Panc1 (cell line): ENCODE measurements at places on chromosomes 2 and 18.

DNA sequence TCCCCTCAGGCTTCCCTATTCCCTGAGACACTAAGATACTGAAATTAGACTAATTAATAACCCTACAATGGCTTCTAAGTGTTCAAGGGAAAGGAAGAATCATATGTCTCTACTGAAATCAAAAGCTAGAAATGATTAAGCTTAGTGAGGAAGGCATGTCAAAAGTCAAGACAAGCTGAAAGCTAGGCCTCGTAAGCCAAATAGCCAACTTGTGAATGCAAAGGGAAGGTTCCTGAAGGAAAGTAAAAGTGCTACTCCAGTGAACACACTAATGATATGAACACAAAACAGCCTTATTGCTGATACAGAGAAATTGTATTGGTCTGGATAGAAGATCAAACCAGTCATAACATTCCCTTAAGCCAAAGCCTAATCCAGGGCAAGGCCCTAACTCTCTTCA is 10.0 kb downstream of the ZC3H8 start:
- no peak for DNase-seq

GRCh38 chr18:47975105-47975504 is 44.6 kb upstream of the SMAD2 start:
- DNase-seq = no peak

GRCh38 chr2:169808221-169808620 is 9.6 kb downstream of the SSB start:
- no peak for DNase-seq

- DNase-seq = no peak
Measured at GRCh38 chr2:59590798-59591197, 962.7 kb downstream of the BCL11A start.

GRCh38 chr2:69559442-69560146 is 83.9 kb downstream of the AAK1 start:
- peak; percentile 67 for DNase-seq

GRCh38 chr2:118371515-118371914 is 283.2 kb downstream of the INSIG2 start:
- no peak for DNase-seq

DNA sequence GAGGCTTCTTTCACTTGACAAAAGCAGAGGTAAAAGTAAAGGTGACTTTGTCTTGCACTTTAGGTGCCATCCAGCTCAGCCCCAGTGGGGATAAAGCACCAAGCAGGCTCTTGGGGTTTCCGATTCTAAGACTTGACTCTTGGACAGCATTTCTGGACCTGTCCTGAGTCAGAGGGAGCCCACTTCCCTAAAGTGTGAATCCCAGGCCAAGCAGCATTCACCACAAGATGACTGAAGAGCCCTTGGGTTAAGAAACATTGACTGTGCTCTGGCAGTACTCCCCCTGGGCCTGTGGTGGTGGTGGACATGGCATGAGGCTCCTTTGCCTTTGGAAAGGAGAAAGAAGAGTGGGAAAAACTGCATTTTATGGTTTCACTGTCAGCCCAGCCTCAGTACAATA is 638.0 kb upstream of the VRK2 start:
- no peak for DNase-seq

- DNase-seq = no peak
Measured at GRCh38 chr18:50706651-50707050, 113.2 kb downstream of the MRO start.

- no peak for DNase-seq
Measured at GRCh38 chr2:160507046-160507407, 13.4 kb upstream of the RBMS1 start.

- no peak for DNase-seq
Measured at GRCh38 chr18:50944245-50944932, 23.5 kb upstream of the ELAC1 start.

- DNase-seq = no peak
Measured at GRCh38 chr18:63472380-63472779, 4.4 kb upstream of the SERPINB5 start.

DNA sequence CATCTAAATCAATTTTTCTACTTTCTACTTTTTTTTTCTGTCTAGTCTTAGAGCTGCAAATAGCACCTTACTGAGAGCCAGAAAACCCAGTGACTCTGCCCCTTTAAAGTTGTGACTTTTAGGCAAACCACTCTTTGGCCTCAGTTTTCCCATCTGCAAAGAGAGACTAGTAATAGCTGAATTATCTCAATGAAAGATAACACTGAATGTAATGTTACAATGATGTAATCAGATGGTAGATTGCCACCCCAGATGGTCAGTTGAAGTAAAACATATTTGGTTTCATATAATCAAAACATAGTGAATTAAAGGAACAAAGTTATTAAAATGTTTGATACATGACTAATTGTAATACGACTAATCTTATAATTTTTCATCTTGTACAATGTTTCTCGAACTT is 5.0 kb upstream of the APCDD1 start:
- DNase-seq = no peak

DNA sequence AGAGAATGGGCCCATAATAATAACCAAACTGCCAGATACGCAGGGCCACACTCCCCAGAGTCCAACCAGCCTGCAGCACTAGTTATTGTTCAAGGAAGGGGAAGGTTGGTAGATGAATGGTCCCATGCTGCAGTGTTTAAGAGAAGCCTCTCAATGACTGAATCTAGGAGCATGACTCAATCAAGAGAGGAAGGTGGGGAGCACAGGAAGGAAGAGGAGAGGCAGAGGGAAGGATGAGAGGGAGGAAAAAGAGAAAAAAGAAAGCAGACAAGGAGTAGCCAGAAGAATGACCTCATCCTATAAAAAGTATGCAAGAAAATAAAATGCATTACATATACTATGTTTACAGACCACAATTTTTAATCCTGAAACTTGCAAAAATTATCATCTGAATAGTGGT is 174.5 kb downstream of the TCF4 start:
- DNase-seq = no peak

DNA sequence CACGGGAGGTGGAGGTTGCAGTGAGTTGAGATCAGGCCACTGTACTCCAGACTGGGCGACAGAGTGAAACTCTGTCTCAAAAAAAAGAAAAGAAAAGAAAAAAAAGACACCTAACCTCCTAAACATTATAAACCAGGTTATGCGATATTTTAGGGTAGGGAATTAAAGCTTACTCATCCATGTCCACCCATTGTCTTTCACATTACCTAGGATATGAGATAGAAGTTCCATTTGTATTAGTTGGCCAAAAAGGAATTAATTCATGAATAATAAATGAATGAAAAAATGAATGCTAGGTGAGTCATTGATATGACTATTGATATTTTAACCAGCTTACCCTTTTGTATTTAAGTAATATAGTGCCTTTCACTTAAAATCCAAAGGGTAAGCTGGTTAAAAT is 132.9 kb downstream of the FAM161A start:
- no peak for DNase-seq

- DNase-seq = no peak
Measured at GRCh38 chr2:14516844-14517243, 115.7 kb upstream of the LRATD1 start.

DNA sequence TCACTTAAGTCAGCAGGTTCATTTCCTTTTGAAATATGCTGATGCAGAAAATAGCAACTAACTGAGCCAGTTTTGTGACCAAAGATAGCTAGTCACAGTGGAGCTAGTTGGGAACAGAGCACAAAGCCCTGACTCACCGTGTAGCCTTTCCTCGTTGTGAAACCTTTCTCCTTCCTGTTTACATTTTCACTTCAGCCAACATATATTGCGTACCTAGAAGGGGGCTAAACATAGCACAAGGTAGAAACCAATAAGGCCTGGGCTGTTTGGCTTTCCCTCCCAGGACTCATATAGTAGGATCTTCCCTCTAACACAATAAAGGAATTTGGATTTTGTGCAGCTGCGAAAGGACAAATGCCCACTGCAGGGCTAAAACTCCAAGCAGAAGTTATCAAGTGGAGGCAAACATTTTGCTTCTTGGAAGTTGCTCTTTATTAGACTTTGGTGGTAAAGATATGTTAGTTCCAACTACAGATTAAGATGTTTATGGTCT is 24.5 kb upstream of the LPIN2 start:
- DNase-seq = peak; percentile 88

DNA sequence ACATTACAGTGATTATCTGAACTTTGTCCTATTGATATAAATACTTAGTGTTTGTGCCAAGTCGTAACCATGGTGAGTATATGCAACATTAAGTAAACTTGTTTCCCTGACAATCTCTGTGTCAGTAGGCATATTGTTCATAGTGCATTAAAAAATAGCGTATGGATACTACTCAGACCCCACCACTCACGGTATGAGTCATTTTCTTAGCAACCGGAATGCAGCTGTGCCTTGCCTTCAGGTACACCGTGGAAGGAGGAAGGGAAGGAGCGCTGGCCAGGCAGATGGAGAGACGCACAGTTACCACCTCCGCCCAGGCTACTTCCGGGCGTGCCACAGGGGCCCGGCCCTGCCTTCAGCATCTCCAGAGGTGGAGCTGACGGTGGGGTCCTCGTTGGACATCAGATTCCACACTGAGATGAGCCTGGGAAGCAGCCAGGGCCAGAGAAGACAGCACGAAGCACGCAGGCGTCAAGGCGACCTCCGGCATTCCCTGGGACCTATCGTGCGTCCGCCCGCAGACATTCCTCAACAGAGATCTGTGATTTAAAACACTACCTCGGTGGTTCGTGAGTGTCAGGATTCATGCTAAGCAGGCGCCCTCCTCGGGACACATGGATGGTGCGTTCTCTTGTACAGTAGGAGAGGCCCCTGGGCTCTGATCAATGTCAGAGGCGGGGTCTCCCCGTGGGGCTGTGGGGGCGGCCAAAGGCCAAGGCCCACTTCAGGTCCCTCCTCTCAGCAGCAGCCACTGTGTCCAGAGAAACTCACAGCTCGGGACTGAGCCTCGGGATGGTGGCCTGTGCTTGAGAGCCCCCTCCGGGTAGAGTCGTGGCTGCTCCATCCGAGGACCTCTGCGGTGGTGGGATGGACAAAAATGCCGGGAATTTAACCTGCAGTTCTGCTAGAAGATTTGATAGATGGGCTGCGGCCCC is 82.2 kb upstream of the HDAC4 start:
- DNase-seq = no peak

DNA sequence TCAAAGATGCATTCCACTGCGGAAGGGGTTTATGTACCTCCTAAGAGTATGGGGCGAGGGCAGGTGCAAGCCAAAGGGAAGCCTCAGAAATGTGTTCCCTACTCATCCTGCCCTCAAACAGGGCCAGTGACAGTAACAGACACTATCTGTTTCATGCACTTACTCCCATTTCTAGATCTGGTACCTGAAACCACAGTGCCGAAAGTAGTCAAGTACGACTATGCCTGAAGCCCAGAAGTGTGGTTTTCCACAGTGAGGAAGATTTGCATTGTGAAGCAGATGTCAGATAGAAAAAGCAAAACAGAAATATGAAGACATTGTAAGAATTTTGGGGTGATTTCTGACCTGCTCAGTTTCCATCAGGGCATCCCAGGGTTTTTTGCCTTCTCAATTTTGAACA is 748.7 kb downstream of the RNF144A start:
- no peak for DNase-seq

DNA sequence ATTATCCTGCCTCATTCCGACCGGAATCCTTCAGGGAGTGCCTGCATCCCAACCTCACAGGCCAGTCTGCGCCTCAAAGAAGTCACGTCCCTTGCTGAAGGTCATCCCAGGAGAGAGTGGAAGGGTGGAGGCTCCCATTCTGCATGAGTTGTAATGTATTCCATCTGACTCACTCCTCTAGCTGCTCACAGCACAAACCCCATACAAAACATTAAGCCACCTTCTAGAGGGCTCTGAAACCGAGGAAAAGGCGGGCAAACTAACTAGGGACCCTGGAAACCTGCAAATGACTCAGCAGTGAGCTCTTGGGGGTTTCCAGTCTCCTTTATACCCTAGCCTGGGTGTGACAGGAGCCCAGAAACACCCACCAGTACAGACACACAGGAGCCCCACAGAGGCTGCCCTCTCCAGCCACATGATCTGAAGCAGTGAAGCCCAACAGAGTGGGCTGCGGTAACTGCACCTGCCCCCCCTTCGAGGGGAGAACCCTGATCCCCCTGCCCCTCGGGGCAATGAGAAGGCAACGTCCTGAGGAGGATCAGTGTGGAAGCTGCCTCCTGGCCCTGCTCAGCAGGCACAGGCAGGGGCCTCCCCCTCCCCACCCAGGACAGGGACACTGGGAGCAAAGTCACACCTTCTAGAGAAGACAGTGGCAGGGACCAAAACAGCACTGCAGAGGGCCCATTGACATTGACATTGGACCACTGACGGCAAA is 69.3 kb upstream of the SNTG2 start:
- no peak for DNase-seq

DNA sequence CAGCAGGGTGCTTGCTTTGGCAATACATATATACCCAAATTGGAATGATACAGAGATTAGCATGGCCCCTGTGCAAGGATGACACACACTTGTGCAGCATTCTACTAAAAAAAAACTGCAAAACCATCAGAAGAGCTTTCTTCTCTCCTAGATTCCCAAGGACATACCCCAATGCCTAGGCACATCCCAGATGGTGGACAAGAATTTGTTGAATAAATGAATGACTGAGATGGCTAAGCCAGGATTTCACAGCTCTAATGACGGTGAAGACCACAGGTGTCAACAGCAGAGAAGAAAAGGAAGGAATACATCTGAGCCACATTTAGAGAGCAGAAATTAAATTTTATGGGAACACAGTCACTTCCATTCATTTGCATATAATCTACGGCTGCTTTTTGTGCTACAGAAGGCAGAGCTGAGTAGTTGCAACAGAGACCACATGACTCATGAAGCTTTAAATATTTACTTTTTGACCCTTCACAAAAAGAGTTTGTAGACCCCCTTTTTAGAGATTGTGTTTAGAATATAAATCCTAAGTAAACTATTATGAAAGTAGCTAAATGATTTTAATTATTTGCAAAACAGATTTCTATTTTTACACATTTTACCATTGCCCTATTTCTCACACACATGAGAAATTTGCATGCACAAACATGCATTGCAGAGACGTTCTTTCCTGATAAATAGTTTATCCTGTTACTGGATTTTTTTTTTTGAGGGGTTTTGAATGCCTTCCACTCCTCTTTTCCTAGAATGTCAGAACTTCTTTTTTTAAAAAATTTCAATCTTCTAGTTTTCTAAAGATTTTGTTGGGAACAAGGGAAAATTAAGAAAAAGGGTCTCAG is 119.0 kb downstream of the PMAIP1 start:
- DNase-seq = no peak

- no peak for DNase-seq
Measured at GRCh38 chr2:212451786-212452231, 86.8 kb downstream of the ERBB4 start.

- no peak for DNase-seq
Measured at GRCh38 chr2:177603768-177604167, 211.2 kb downstream of the AGPS start.
